Stimulated activated CD8-positive, alpha-beta memory T cell treated with anti-CD3 and anti-CD28 coated beads, Interleukin-7, amount 100 ng/mL, for 24 hours (primary cell): ENCODE measurements at places on chromosomes 5 and 9.

- DNase-seq = no peak
These were observed 18.4 kb downstream of the CEL start for GRCh38 chr9:133080161-133080560.

DNA sequence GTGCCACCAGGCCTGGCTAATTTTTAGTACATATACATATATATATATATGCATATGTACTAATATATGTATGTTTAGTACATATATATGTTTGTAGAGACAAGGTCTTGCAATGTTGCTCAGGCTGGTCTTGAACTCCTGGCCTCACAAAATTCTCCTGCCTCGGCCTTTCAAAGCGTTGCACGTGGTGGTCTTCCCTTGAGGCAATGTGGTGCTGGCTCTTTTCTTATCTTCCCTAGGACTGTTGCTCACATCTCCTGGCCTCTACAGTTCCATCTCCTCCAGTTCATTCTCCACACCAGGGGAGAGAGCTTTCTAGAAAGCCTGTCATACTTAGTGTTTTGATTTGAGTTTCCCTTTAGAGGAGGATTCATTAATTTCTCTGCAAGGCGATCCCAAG, 28.9 kb upstream of the TGFBR1 start:
- no peak for DNase-seq

DNA sequence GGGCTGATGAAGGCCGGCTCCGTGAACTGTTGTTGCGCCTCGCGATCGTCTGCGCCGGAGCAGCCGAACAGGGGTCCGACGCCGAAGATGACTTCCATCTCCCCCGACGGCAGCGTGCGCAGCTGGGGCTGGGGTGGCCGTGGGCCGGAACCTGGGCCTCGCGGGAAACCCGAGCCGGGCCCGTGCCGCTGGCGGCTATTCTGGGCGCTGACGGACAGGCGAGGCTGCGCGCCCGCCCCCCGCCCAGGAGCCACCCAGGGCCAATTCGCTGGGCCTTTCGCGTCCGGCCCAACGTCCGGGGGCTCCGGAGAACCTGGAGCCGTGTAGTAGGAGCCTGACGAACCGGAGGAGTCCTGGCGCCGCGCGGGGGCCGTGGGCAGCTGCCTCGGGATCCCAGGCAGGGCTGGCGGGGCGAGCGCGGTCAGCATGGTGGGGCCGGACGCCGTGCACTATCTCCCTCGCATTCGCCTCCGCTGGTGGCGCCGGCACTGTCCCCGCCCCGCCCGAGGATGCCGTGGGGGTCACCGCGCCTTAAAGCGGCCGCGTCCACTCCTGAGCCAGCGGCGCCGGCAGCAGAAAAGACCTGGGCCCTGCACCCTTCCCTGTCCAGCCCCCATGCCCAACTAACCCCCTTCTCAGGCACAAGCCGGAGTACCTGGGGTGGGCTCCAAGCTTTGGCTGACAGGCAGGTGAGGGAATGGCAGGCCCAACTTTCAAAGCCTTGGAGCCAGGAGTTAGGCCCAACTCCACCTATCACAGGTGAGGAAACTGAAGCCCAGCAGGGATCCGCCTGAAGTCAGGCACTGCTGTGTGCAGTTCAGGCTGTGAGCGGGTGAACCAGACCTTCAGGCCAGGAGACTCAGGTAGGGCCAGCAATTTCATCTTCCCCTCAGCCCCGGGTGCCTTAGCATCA, at the start of gene PROB1:
TSS of gene PROB1 (minus strand) at position 451 of the 913 bp plus-strand sequence. CDS start at position 428, 23 bp downstream.
- DNase-seq = no peak

- no peak for DNase-seq
These were observed 268.8 kb downstream of the NSG2 start for GRCh38 chr5:174314261-174314660.

GRCh38 chr9:77598524-77598923, 49.6 kb downstream of the GNA14 start:
- no peak for DNase-seq

DNA sequence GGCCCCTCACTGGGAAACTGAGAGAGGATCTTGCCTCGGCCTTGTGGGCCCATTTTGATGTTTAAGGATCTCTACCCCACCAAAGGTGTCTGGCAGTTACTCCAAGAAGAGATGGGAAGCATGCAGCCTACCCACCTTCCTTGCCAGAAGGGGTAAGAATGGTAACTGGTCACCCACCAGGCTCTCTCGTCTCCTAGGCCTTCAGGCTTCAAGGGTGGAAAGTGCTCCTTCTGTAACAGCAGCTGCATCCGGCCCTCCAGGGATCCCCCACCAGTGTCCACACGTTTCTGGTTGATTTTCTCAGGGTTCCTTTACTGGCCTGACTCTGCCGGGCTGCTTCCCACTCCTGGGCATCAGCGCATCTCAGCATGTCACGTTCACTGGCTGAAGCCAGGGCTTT, 204.4 kb upstream of the IRX1 start:
- no peak for DNase-seq

GRCh38 chr5:68405026-68405684, 189.6 kb downstream of the PIK3R1 start:
- no peak for DNase-seq
